ENCODE measurements at places on chromosomes 11 and 22.
A peak's percentile ranks its signal among the peaks of the same experiment; 100 is the strongest.

DNA sequence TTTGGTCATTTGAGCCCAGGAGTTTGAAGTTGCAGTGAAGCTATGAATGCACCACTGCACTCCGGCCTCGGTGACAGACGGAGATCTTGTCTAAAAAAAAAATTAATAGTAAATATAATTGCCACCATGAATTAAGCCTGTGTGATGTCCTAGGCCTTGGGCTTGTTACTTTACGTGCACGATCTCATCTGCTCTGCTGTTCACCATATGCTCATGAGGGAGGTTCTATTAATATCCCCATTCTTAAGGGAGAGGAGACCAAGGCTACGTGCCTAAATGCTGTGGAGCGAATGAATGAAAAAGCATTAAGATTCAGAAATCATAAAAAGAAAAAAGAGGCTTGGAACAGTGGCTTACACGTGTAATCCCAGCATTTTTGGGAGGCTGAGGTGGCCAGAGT, 2.6 kb upstream of the ATG2A start:
- DNase-seq = no peak

DNA sequence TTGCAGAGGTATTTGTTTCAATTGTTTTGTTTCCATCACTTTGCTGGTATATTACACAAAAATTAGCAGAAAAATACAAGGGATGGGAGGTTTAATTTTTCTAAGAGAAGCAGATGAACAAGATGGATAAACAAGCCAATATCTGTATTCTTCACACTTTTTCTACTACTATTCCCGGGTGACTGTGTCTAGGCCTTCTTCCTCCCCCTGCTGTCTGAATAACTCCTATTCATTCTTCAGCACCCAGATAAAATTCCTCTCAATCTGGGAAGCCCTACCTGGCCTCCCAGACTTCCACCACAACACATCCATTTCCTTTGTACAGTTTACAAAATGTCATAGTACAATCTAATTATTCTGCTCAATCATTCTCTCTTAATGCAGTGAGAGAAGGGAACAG, 666.6 kb upstream of the TENM4 start:
- DNase-seq = no peak

DNA sequence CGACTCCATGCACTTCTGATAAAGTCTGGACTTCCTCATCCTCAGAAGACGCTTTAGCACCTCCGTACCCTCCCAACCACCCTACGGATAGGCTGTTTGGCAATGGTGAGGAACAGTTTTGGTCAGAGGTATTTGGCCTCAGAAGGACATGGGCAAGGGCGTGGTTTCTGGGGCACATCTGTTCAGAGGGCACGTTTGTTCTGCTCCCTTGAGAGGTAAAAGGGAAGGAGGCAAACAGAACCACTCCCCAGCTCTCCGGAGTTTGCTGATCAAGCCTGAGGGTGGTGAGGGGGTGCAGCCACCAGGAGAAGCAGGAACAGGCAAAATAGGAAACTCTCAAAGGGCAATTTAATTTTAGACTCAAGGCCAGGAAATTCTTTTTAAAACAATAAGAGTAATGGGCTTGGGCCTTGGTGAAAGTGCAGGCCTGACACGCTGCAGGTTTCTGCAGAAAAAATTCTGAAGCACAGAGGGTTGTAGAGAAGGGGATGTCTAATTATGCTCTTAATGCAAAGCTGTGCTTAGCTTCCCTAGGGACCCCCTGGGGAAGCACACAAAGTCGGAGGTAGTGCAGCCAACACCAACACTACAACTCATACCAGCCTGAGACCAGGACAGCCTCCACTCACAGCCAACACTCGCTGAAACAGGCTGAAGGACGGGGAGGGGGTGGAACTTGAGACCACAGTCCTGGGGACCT, 23.3 kb downstream of the ETS1 start:
- DNase-seq = no peak

- no peak for DNase-seq
Observed at GRCh38 chr11:125750629-125751028, 4.5 kb downstream of the PATE1 start.

- no peak for DNase-seq
Observed at GRCh38 chr11:3229673-3230630, 2.3 kb downstream of the MRGPRE start.

DNA sequence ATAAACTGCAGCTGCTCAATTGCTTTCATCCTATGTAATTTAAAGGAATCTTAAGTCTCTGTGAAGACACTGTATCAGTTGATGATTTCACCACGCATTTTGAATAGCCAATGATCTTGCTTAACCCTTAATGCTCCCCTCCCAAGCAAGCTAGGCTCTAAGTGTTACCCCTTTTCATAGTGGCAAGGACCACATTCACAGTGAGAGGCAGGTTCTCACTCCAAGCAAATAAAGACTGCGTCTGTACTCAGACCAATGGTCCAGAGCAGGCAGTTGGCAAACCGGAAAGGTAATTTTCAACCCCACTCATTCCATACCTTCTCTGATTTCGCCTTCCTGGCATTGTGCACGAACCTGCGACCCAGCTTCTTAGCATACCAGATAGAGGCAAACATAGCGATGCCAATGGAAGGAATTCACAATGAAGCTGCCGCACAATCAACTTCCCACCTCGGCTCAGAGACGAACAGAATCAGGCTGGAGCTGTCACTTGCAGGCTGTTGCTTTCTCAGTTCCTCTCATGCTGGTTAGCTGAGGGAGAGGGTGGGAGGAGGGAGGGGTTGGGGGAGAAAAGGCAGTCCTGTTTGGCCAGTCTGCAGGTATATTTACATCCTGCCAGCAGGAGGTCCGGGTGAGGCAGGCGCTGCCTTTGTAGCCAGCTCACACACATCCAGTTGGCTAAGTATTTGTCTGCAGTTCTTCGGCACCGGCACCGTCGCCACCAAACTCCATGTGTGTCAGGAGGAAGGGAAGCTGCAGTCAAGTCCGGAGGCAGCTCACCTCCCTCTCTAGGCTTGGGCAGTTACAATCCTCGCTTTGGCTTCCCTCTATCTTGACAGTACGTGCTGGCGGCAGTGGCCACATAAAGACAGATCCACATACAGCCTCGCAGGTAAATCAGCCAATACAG, 1151.2 kb upstream of the CCDC90B start:
- DNase-seq = peak; percentile 82

DNA sequence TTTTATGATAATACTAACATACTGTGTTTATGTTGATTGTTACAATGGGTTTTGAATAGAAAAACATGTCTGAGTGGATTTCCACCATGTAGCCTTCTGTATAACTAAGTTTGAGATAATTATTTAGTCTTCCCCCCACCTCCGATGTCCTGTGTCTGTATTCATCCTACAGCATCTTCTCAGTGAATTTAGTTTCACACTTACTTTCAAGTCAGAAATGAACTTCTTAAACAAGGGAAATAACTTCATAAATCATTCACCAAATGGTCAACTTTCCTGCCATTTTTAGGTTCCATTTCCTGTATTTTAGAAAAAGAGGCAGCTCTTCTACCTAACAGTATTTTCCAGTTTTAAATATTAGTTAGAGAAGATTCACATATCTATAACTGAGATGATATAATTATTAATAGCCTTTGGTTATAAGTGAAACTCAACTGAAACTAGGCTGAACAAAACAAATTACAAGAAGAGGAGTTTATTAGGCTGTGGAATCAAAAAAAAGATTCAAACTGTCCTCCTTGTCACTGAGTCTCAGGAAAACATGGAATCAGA, 3.5 kb downstream of the OR51B5 start:
- DNase-seq = no peak

- peak; percentile 77 for DNase-seq
Observed at GRCh38 chr11:17734986-17735817, 621 bp downstream of the KCNC1 start.

- DNase-seq = no peak
Observed at GRCh38 chr22:44159221-44159620, 21.5 kb upstream of the PARVG start.

GRCh38 chr11:1505480-1505879, 18.9 kb upstream of the MOB2 start:
- peak; percentile 51 for DNase-seq

- DNase-seq = no peak
Observed at GRCh38 chr11:68166969-68167368, 45.8 kb upstream of the CHKA start.

- DNase-seq = no peak
Observed at GRCh38 chr11:85827748-85828639, 17.1 kb upstream of the SYTL2 start.

DNA sequence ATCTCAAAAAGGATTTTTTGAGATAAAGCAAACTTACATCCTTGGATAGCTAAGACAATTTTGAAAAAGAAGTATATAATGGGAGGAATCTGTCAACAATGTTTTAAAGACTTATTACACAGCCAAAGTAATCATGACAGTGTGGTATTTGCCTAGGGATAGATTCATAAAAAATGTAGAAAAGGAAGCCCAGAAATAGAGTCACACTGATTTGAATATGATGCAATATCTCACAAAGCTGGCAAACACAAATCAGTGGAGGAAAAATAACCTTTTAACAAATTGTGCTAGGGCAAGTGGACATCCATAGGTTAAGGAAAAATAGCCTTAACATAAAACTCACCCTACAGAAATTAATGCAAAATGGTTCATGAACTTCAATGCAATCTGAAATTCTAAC, 6.0 kb downstream of the XKR3 start:
- DNase-seq = no peak

DNA sequence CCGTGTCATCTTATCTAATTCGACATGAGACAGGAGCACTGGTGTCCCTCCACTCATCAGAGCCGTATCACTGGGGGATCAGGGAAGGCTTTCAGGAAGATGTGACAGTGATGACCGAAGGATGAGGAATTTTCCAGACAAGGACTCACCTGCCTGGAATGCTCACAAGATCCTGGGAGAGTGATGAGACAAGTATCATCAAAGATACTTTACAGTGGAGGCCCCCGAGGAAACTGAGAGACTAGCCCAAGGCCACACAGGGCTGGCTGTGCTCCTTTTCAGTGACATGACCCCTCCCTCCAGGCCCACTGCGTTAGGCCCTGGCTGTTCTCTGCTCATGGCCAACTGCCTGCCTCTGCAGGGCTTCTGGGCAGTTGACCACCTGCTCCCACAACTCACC, 13.0 kb downstream of the CLPB start:
- no peak for DNase-seq

- no peak for DNase-seq
Observed at GRCh38 chr11:23944923-23945322, 551.9 kb upstream of the LUZP2 start.

DNA sequence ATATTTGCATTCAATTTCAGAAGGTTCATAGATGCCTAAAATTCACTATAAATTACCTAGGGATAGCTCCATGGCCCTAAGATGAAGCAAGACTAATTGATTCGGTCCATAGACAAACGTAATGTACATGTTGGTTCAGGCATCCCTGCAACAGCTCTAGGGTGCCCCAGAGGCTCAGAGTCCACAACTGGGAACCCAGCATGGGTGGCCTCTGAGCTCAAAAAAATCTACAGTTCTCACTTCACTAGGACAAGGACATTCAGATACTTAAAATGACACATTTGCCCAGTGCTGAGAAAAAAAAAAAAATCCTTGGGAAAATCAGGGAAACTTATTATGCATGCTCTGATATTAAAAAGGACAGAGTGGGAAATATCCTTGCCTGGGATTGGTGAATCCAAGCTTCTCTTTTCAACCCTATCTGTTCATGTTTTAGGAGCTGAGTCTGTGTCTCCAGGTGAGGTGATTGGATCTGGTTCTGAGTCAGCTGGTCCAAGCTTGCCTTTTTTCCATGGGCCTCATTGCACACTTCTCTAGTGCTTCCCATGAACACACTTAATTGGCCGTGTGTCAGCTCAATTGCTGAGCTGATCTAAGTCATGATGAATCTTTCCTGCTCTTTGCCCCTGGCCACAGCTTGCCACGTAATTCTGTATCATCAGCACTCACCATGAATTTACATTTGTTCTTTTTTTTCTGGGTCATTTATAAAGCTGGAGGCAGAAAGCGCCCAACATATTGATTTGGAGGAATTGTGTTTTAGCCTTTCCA, 116.3 kb upstream of the RCN1 start:
- DNase-seq = no peak
